ENCODE measurements at places on chromosomes 5 and 9.
A peak's percentile ranks its signal among the peaks of the same experiment; 100 is the strongest.

DNA sequence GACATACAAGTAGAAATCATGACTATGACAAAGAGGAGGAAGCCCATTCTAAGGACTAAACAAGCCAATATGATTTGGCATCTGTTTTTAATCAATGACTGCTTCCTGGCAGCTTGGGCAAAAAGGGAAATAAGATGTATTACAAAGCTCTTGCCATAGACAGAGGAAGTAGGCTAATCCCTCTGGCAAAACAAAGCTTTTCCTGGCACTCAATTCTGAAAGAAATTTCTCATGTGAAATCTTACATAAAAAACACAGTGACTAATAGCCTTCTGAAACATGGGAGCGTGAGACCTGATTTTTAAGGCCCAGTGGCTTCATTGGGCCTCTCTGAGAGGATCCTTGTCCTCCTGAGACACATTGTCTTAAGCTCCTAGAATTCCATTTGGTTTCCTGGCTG lies 93.6 kb downstream of the COL23A1 start:
- no peak for DNase-seq

GRCh38 chr5:134041570-134042411 lies 37.0 kb upstream of the VDAC1 start:
- DNase-seq, result no peak

GRCh38 chr9:120944434-120944843 lies 17.8 kb upstream of the TRAF1 start:
- no peak for DNase-seq

GRCh38 chr9:99873531-99873930 lies 32.9 kb upstream of the STX17 start:
- DNase-seq, result no peak

- no peak for DNase-seq
Observed at GRCh38 chr9:111294691-111295451, 35.2 kb downstream of the OR2K2 start.

DNA sequence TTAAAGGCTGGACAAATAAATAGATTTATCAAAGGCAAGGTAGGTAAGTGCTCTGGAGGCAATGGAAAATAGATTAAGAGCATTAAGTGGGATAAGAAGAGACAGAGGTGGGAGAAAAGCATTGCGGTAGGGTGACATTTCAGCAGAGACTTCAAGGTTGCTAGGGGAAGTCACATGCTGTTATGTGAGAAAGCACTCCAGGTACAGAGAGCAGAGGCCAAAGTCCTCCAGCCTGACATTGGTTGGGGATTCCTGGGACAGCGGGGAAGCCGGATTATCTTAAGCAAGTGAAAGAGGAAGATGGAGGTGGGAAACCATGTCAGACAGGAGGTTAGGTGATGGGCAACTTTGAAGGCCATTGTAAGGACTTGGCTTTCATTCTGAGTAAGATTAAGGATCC lies 1222.9 kb downstream of the PTPRD start:
- no peak for DNase-seq

DNA sequence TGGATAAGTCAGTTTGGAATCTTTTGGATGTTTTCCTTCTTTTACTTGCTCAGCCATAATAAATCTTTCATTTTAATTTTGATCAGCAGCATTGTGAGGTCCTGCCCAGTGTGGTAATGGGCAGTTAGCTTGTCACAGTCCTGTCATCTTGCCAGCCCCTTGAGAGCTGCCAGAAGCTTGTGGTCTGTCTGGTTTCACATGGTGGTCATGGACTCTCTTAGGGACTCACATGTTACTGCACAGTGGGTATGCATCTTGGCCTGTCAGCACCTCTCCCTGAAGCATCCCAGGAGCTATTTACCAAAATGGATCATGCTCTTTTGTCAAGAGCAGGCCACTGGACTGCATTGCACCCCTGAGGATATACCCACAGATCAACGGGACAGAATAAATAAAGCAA lies 60.3 kb downstream of the DAPK1 start:
- DNase-seq, result no peak

- DNase-seq, result no peak
Observed at GRCh38 chr9:19181561-19181960, 48.9 kb upstream of the DENND4C start.

DNA sequence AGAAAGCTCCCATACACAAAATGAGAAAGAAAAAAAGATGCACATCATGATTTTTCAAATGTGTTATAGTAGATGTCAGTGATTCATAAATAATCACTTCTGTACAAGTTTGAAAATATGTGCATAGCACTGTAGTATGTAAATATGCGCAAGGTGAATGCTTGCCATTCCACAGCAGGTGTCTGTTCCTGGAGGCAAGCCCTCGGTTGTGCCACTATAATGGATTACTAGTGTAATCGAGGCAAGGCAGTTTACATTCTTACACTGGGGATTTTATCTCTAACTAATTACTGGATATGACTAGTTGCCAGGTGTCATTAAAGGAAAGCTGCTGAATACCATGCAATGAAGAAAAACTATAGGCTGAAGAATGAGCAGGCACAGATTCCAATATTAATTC lies 93.6 kb downstream of the ARHGEF28 start:
- DNase-seq, result no peak

GRCh38 chr9:20683351-20684034 lies 566 bp upstream of the FOCAD start:
- DNase-seq, result peak; percentile 65

- no peak for DNase-seq
Observed at GRCh38 chr5:9707732-9708462, 77.7 kb upstream of the TAS2R1 start.

DNA sequence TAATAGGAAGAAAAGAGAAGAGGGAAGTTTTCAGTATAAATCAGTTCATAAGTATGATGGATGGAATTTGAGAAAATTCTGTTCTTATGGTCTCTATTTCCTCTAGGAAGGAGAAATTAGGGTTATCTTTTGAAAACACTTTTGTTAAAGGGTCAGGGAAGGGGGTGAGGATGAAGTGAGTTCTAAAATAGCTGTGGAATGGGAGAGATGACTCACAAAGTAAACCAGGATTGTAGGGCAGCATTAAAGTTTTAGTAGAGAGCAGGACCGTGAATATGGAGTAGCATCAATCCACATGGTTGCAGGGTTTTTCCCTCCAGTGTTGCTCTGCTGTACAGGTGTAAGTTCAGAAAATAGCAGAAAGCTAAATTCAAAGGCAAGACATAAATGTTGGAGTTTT lies 32.4 kb downstream of the MUSK start:
- no peak for DNase-seq

DNA sequence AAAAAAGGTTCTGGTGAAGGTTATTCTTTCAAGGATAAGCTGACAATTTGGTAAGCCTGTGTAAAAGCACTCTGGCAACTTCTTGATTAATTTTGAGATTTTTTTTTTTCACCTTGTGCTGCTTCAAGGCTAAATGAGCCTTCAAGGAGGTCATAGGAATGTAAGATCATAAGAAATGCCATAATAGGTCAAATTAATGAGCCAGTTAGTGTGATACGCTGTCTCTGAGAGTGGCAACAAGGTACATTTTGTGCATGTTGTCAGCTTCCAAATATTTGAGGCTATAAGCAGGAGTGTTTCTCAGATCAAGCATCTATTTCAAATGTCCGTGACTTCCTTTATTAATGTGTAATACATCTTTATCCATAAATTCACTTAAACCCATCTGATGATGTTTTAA lies 72.3 kb upstream of the CDH6 start:
- no peak for DNase-seq

DNA sequence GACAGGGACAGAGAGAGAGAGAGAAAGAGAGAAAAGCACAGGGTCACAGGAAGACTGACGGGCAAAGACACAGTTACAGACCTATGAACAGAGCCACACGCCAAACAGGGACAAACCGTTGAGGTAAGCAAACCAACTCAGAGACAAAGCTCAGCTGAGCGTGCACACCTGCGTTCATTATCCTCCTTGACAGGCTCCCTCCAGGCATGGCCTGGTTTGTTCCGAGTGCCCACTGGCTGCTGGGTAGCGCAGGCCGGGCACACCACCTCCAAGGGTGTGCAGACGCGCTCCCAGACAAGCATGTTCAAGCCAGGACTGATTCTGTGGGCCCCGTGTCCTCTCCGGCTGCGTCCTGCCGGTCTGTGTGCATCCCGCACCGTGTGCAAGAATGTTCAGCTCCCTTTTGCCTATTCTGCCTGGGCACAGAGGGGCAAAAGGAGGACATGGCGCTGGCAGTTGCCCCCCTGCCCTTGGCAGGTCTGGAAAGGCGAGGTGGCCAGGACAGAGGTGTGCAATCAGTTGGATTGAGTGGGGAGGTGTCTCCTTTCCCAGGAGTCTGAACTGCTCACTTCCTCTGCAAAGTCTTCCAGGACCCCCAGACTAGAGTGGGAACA lies 467 bp upstream of the SMIM32 start:
- no peak for DNase-seq

GRCh38 chr5:51544031-51544785 lies 161.0 kb downstream of the ISL1 start:
- no peak for DNase-seq

DNA sequence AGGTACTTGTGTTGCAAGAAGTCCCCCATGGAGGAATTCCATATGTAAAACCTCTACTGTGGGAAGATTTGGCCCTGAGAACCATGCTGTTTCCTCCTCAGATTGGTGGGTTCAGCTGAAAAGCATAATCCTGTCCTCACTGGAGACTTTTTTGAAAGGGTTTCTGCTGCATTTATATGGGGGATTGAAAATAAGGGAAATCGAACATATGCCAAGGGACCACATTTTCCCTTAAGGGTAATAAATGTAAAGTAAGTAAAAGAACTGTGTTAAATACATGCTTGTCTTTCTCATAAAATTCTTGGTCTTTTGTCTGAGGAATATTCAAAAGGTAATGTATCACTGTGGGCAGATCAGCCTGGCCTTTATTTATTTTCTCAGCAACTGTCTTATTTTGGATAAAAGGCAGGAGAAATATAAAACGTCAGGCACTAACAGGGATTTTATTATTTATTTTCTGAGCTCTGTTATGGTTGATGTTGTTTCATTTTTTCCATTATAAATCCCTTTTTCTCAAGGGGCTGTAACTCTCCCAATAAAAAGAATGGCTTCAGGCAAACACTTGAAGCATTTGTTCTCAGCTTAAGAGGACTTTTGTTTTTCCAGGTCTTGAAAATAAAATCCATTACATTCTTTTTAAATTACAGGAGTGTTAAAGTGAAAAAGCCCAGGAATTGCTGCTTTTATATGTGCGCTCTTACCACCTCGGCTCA lies 131.4 kb downstream of the FGF10 start:
- DNase-seq, result no peak
